ENCODE measurements at places on chromosomes 4 and X.

DNA sequence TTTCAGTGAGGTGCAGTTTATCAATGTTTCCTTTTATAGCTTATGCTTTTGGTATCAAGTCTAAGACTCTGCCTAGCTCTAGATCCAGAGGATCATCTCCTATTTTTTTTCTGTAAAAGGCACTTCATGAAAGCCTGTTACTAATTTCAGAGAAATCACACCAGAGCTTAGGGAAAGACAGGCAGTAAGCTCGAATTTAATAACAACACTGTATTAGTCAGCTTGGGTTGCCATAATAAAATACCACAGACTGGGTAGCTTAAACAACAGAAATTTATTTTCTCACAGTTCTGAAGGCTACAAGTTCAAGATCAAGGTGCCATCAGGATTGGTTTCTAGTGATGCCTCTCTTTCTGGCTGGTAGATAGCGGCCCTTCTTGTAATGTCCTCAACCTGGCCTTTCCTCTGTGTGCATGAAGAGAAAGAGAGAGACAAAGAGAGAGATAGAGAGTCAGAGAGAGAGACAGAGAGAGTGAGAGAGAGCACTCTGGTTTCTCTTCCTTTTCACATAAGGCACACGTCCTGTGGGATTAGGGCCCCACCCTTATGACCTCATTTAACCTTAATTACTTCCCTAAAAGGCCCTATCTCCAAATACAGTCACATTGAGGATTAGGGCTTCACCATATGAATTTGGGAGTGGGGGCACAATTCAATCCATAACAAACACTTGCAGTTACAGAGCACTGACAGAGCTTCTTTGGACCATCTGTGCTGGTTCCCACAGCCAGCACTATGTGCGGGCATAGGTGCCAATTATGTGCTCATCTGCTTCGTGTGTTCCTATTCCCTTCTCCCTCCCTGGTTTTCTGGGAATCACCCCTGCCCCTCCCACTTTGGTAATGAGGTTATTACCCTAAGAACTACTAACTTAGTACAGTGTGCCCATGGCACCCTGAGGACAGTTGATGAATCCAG is 114.8 kb upstream of the MED14 start:
- peak; percentile 30 for DNase-seq

GRCh38 chr4:5895287-5895686 is 2.4 kb upstream of the CRMP1 start:
- DNase-seq = no peak

GRCh38 chr4:2407991-2408342 is 10.5 kb downstream of the ZFYVE28 start:
- DNase-seq = no peak

GRCh38 chr4:6701371-6701770 is 7.7 kb downstream of the S100P start:
- DNase-seq = no peak

- DNase-seq = no peak
Measured at GRCh38 chrX:74338852-74339251, 34.9 kb downstream of the ZCCHC13 start.

DNA sequence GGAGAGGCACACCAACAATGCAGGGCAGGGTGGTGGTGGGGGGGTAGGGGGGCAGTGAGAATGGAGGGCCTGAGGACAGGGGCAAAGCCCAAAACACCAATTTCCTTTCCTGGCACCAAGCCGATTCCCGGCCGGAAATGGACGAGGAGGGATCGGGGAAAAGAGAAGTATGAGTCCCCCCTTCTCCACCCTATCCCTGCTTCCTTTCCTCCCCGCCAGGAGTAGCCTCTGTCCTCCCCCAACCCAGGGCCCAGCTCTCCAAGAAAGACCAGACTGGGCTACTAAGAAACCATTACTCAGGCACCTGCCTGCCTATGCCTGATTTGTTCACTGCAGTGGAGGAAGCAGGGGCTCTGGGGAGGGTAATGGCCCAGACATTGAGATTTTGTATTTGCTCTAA is 402 bp downstream of the CCDC120 start:
- no peak for DNase-seq

GRCh38 chr4:109232681-109233080 is 69.8 kb downstream of the COL25A1 start:
- peak; percentile 3 for DNase-seq

DNA sequence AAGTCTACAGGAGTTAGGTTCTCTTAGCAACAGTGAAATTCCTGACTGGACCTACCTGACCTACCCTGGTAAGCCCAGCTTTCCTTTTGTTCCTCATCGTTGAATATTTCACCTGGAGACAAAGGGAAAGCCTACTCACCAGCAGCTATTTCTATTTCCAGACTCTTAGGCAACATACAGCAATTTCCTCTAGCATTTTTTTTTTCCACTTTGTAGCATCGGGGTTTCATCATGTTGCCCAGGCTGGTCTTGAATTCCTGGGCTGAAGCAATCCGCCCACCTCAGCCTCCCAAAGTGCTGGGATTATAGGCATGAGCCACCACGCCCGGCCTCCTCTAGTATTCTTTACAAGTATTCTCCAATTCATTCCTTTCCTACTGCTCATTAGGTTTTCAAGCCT is 6.8 kb upstream of the S100G start:
- peak; percentile 88 for DNase-seq

GRCh38 chrX:120282697-120283096 is 28.6 kb downstream of the TMEM255A start:
- DNase-seq = no peak

GRCh38 chr4:26985873-26986272 is 125.2 kb downstream of the STIM2 start:
- no peak for DNase-seq

- no peak for DNase-seq
Measured at GRCh38 chrX:110706446-110706845, 89.2 kb downstream of the CHRDL1 start.

- DNase-seq = no peak
Measured at GRCh38 chr4:99783940-99784339, 32.7 kb upstream of the DAPP1 start.

GRCh38 chr4:2094545-2094944 is 35.4 kb downstream of the NAT8L start:
- no peak for DNase-seq

DNA sequence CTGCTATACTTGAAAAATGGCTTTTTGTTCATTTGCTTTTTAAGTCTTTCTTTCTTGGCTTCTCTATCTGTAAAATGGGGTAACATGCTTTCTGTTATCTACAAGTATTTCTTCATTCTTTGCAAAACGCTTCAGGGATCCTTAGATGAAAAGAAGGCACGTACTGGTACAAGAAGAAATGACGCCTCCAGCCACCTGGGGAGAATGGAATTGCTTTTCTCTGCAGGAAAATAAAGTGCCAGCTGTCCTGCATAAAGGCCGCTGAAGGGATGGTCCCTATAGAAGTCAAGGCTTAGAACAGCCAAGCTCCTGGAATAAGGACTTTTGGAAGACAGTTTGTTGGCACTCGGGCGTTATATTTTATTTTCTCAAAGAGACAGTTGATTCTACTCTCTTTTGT is 210.8 kb upstream of the RASGEF1B start:
- no peak for DNase-seq

- no peak for DNase-seq
Measured at GRCh38 chr4:153241970-153242838, 38.0 kb downstream of the TRIM2 start.

DNA sequence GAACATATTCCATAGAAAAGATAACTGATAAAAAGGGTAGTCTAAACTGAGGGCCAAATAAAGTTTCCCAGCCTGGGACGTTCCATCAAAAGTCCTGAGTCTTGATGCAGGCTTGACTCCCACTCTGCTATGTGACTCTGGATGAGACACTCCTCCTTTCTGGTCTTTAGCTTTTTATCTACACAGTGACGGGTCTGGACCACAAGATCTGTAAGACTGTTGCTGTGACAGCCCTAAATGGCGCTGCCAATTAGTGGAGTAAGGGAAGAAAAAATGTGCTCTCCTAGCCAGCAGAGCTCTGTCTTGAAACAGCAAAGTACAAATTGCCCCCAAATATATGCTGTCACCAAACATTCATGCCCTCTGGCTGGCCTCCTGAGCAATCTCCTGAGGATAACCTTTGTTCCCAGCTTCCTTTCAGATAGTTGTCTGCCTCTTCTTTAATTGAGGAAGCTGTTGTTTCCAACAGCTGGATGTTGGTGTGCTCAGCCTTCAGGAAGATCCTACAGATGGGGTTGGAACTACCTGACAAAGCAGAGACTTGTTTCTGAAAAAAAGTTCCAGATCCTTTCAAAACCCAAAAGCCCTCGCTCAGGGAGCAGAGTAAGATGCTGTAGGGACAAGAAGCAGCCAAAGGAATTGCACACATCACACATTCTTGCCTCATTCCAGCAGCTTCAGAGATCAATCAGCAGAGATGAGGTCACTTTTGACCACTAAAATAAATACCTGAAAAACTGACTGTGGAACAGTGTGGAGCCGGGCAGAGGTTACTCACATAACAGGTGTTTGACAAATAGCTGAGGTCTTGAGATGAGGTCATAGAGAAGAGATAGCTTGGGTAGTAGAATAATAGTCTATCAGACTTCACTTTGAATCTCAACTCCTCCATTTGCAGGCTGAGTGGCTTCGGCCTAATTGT is 383.4 kb upstream of the FGF13 start:
- no peak for DNase-seq

DNA sequence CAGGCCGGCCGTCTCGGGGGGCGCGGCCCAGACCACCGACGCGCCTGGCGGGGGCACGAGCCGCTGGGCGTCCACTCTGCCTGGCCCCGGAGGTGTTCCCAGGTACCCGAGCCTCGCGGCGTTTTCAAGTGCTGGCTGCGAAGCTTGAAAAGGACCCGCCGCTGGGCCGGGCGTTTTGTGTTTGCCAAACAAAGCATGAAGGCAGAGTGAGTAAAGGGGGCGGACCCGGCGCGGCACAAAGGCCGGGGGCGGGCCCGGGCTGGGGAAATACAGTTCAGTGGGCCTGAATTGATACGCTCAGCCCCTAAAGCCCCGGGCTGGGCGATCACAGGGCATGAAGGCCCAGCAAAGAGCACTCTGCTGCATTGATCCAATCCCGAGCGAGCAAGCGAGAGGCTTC is 65.4 kb downstream of the SOX3 start:
- peak; percentile 1 for DNase-seq
